ENCODE measurements at places on chromosomes 2 and 18.
A peak's percentile ranks its signal among the peaks of the same experiment; 100 is the strongest.

DNA sequence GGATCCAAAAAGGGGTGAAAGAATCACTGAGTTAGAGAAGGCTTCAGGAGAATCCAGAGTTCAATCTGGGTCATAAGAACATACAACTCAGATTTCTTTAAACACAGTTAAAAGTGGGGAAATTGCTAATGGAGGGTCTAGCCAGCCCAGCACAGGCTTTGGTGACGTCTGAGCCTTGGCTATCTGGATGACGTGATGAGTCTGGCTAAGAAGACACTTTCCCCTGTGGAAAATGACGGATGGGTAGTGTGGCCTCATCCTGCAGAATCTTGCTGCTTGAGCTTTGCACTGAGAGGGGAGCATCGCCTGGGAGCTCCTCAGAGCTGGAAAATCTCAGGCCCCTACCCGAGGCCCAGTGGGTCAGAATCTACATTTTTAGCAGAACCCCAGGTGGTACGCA is 19.2 kb downstream of the EDAR start:
- no peak for DNase-seq

- no peak for DNase-seq
Measured at GRCh38 chr18:50099725-50100407, 95.1 kb downstream of the MYO5B start.

DNA sequence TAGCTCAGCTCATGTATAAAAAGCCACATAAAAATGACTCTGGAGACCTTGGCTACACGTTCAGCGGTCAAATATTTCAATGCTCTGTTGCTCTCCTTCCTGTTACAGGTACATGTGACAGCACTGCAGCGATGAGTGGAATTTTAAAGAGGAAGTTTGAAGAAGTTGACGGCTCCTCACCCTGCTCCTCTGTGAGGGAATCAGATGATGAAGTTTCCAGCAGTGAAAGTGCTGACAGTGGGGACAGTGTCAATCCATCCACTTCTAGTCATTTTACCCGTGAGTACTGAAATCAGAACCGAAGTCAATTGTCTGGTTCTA is 125.4 kb downstream of the CSRNP3 start:
- no peak for DNase-seq

GRCh38 chr2:179297927-179298326 is 33.3 kb upstream of the SESTD1 start:
- no peak for DNase-seq

DNA sequence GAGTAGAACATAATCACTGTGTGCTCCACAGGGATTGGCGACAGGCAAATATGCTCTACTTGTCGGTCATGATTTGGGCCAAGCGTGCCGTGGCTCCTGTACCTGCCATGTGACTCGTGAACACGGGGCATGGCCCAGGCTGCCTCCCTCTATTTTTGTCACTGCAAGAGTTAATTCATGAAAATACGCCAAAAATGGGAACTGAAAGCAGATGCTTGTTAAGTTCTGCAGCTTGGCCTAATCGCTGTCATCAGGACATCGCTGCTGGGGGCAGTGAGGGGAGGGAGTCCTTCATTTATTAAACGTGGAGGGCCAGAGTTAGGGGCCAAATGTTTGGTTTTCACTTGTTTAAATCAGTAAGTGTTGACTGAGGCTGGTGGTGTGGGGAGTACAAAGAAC is 177.8 kb downstream of the BCL2 start:
- no peak for DNase-seq

- DNase-seq, result no peak
Measured at GRCh38 chr2:88751768-88752167, 60.3 kb downstream of the RPIA start.

DNA sequence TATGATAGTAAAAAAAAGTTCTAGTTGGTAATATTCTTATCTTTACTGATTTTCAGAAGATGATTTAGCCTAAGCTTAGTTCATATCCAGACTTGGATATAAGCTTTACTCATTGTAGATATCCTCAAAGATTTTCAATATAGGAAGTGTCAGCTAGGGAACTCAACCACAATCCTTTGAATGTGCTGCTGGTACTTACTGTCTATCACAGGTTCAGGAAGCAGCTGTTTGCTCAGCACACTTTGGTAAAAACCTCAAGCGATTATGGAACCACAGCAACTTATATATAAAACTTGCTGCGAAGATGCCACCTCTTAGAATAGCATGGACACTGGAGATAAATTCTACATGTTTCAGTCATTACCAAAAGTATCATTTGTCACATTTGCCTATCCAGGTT is 60.1 kb upstream of the TNFRSF11A start:
- DNase-seq, result no peak

GRCh38 chr18:31741097-31741735 is 19.5 kb downstream of the SLC25A52 start:
- DNase-seq, result peak; percentile 73

GRCh38 chr2:201621293-201621999 is 21.9 kb downstream of the TMEM237 start:
- DNase-seq, result no peak

- DNase-seq, result no peak
Measured at GRCh38 chr18:42891705-42892104, 223.8 kb downstream of the RIT2 start.

DNA sequence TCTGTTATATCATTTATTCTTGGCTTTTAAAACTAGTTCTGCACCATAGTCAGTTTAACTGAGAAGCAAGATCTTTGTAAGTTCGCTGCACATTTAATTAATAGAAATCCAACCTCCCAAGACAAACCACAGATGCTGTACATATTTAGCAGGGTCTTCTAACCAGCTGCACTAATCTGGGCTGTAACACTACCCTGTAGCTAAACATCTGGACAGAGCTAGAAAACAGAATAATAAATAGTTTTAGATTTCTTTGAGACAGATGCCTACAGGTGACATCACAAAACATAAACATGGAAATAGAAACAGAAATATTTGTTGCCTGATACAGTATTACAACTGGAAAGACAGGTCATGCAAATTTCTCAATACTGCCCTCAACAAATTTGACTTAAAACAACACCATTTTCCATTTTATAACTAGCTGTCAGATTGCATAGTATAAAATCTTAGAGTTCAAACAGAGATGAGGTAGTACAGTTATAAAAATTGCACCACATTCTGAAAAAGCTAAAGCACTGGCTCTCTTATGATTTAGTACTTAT is 315.1 kb downstream of the NR4A2 start:
- DNase-seq, result no peak

- no peak for DNase-seq
Measured at GRCh38 chr2:169143998-169144397, 74.6 kb downstream of the DHRS9 start.

GRCh38 chr2:101980368-101980767 is 11.4 kb upstream of the IL1R2 start:
- DNase-seq, result no peak

DNA sequence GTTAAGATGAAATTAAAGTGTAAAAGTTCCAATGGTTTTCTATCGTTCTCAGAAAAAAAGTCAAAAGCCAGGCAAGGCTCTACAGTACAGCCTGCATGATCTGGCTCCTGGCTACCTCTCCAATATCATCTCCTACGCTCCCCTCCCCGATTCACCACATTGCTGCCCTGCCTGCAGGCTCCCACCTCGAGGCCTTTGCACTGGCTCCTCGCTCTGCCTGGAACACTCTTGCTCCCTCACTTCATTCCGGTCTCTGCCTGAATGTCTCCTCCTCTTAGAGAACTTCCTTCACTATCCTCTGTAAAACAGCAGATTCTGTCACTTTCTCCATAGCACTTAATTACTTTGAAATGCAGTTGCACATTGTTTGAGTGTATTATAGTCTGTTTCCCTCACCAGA is 72.5 kb downstream of the KLF7 start:
- DNase-seq, result no peak

DNA sequence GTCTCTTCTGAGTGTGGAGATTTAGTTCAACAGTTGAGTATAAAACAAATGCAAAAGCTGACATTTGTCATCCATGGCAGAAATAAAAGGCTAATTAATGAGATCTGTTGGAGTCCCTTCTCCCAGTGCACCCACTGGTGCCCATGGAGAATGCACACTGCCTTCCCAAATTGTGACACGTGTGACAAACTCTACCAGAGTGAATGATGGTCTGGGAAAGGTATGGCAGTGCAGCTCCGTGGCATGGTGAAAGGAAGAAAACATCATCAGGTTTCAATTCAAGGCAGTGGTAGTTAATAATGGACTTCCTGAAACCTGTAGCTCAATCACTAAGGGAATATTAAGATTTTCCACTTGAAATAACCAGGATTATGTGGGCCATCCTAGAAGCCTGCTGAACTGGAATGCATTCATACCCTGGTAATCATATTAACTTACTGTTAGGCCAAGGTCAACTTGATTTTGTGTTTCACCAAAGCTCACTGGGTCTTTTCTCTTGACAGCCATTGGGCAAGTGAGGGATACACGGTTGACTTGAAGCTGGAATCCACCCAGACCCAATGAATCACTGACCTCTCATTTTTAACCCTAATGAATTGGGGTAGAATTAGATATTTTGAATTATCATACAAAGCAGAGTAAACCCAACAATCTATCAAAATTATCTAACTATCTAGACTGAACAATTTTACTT is 167.6 kb downstream of the AFF3 start:
- no peak for DNase-seq

- DNase-seq, result no peak
Measured at GRCh38 chr18:12628706-12629702, 28.9 kb downstream of the SPIRE1 start.

- DNase-seq, result peak; percentile 96
Measured at GRCh38 chr2:98569197-98569793, 39.0 kb downstream of the COA5 start.

GRCh38 chr2:9236045-9236344 is 29.4 kb downstream of the ASAP2 start:
- no peak for DNase-seq

DNA sequence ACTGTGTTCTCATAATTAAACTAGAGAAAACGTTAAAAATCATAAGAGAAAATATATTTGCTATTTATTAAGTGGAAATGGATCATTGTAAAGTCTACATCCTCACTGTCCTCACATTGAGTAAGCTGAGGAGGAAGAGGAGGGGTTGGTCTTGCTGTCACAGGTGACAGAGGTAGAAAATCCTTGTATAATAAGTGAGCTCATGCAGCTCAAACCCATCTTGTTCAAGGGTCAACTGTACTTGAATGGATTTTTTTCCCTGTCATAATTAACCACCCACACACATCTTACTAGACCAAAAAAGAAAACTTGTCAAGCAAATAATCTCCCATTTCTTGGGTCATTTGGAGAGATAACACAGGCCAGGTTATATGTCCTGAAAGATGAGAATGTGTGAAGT is 231.2 kb downstream of the NEDD4L start:
- no peak for DNase-seq

GRCh38 chr2:120758181-120759144 is 22.8 kb downstream of the GLI2 start:
- DNase-seq, result no peak

- DNase-seq, result no peak
Measured at GRCh38 chr2:17822445-17823117, 6.3 kb downstream of the MSGN1 start.

GRCh38 chr2:68690851-68691250 is 43.8 kb upstream of the ARHGAP25 start:
- DNase-seq, result no peak

DNA sequence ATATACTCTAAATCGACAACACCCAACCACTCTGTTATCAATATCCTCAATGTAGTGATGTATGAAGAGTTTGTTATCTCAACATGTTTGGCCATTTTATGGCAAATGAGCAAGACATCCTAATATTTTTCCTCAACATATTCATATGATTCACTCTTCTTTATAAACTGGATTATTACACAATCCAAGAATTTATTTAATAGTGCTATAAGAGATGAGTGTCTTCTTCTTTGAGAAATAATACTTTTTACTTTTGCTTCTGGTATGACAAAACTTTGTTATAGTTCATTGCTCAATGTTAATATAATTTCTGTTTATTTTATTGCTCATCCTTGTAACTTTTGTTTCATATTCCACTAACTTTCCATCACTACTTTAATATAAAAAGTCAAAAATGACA is 44.3 kb downstream of the SCN9A start:
- DNase-seq, result no peak

- DNase-seq, result no peak
Measured at GRCh38 chr2:228653884-228654283, 472.4 kb upstream of the SPHKAP start.

DNA sequence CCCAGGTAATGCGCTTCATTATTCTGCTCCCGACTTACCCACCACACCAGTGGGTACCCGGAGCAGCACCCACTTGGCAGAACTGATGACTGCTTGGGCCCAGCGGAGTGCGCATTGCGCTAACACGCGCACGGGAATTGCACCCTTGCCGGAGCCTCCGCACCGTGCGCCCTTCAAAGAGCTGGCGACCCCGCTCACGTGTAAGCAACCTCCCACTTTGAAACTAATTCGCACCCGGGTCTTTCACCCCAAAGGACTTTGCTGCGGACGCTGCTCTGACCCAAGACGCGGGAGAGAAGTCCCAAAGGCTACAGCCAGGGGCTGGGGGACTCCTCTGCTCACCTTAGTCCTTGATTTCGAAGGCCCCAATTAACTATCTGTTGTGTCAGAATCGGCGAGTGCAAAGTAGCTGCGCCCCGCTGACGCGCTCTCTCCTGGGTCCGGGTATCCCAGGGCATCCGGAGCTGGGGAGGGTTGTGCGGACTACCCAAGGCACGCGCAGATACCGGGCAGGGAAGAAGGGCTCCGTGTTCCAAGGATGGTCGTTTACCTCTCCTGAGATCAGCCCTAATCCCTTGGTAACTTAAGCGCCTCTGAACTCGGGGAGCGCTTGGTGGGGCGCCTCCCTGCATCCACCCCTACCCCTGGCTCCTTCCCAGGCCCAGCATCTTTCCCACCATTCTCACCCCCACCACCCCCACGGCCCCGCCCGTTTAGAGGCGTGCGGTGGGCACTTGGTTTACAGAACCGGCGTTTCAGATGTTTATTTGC is 13.1 kb upstream of the SATB2 start:
- DNase-seq, result no peak

DNA sequence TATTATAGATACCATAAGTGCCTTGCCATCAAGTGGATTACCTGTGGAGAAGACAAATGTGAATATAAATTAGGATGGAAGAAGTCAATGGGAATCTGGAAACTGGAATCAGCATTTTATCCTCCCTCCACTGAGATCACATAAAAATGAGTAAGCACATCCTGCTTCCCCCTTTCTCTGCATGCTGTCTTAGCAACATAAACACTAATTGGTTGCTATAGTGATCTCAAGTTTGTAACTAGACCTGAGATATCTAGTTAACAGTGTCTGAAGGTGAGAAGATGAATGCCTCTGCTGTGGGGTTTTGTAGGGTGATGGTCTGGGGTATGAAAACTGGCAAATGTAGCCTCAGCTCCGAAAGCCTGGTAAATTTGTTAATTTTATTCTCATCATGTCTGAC is 1357.5 kb upstream of the CELF4 start:
- no peak for DNase-seq

All from activated CD8-positive, alpha-beta memory T cell treated with anti-CD3 and anti-CD28 coated beads, Interleukin-2, amount 50 U/mL, for 48 hours (primary cell).